ENCODE measurements at places on chromosomes 4 and X.

DNA sequence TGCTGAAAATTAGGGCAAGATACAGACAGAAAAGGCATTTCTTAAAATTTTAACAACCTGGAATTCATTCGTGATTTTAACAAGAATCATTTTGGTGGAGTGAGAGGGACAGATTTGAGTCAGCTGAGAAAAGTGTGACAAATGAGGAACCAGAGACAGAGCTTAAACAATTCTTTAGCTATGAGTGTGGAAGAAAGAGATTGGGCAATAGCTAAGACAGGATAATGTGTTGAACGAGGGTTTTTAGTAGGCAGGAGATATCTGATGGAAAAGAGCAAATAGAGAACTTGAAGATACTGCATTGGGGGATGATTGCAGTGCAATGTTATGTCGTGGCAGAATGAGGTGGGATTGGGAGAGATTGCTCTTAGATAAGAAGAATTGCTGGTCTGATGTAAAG is 164.2 kb upstream of the SPRY1 start:
- no peak for DNase-seq

- DNase-seq, result no peak
Measured at GRCh38 chr4:185282968-185283367, 73.6 kb downstream of the SNX25 start.

GRCh38 chr4:137307806-137308205 is 224.5 kb downstream of the PCDH18 start:
- no peak for DNase-seq

DNA sequence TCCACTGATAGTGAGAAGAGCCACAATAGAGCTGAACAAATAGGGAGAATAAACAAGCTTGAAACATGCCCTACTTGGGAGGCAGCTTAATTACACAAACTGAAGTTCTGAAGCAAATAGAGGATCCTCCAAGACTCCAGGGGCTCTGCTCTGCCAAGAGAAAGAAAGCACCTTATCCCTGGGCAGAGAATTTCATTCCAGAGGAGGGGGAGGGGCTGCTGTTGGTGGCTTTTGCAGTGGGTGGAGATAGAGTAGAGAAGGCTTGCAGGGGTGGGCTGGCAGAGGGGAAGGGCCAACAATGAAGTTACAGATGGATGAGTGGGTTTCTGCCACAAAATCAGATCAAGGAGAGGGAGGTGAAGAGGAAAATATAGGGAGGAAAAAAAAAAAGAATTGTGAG is 1.0 kb upstream of the LPAR4 start:
- DNase-seq, result no peak

DNA sequence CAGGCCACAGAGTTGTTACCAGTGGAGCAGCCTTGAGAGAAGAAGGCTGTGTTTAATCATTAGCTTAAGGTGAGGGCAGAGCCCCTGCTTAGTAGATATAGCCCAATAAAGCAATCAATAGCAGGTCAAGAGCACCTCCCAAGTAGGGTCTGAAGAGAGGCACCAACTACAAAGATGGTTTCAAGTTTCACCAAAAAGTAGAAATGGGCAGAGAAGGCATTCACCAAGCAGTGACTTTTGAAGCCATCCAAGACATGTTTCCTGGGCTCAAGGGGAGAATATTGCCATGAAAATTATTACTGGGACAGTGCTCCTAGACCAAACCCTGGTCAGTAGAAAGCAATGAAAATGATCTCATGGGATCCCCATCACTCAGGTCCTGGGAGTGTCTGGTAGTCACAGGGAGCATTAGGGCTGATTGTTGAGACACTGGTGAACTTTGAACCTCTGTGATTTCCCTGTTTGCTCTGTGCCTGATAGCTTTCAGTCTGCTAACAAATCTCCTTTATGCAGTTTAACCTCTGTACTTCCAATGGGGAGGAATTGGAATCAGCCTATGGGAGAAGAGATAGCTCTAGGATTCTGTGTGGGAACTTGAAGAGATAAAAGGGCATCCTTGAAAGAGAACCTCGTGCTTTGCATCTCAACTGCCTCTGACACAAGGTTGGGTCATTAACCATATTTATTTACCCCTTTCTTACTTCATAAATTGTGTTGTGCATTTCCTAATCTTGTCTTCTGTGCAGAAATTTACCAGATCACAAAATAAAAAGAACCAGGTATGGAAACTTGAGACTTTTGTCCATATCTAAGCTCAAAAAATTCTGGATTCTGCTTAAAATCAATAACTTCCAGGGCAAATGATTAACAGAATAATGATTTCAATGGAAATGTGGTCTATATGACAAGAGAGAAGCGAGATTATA is 9.3 kb upstream of the OTC start:
- no peak for DNase-seq

DNA sequence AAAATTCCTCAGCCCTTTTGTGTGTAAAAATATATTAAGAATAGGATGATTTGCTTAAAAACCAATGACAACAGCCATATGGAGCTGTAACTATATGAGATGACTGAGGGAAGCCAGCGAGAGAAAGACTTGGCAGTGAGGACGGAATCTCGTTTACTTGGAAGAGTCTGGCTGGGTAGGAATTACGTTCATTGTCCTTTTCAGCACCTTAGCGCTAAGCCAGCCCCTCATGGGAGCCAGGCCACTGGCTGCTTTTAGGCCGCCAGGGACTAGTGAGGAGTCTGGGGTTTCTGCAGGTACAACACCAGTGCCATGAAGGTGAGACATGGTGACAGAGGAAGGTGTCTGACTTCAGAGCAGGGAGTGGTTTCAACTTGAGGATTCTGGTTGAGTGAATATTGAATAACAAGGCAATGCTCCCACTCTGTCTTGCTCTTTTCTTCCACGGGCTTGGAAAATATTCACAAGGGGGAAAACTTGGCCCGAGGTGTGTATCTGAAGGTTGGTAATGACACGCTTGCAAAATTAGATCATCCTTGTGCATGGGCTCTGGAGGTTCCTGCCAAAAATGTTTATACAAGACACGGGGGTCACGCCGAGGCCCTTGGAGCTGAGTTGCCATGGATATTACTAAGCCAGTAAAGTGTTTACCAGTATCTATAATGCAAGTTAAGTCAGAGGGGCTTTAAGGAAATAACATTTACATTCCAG is 17.4 kb downstream of the KLF3 start:
- DNase-seq, result no peak

DNA sequence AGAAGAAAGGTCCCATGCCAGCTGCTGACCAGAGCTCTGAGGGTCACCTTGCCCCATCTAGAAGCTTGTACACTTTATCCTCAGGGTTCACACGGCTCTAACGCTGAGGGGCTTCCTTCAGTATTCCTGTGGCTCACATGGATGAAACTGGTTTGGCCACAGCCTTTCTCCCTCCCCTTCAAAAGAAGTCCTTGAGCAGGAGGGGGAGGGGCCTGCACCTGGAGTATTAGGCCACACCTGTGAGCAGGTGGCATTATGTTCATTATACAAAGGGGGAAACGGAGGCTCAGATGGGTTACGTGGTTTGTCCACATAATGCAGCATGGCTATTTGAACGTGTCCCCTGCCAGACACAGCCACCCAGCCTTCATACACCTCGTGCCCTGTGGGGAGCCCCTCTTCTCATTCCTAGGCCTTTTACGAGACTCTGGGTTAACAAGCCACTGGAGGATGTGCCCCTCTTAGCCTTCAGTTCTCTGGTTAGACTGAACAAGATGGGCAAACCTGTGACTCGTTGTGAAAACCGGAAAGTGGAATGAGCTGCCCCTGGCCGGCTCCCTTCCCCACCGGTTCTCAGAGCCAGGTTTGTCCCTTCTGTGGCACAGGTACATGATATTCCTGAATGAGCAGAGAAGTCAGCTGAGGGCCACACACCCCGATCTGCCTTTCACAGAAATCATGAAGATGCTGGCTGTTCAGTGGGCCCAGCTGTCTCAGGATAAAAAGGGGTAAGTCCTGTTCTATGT is 27.2 kb upstream of the JAKMIP1 start:
- DNase-seq, result no peak

GRCh38 chr4:138761638-138762220 is 253.9 kb upstream of the NOCT start:
- DNase-seq, result no peak

DNA sequence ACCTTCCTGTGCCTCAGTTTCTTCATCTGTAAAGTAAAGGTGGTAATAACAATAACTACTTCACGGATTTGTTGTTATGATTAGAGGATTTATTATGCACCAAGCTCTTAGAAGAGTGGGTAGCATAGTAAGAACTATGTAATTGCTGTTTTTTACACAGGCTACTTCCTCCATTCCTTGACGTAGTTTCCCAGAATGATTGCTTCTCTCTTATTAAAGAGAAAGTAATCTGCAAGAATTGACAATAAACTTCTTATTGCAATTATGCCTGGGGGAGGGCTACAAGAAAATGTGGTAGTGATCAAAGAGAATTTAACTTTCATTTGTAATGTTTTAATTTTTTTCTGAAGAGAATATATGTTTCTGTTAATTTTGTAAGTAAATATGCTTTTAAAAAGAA is 238.7 kb downstream of the GASK1B start:
- no peak for DNase-seq

DNA sequence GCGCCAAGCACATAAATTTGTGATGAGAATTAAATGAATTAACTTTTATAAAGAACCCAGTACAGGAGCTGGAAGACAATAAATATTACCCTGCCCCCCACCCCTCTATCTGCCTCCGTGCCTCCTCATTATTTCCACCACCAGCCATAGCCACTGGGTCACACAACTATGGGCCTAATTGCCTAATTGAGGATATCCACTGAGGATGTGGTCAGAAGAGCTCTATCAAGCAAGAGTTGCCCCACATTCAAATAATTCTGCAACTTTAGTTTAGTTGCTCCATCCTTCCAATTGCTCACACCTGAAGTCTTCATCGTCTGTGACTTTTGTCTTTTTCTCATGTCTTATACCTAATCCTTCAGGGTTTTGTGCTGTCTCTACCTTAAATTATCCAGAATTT is 9.5 kb upstream of the CXCL8 start:
- no peak for DNase-seq

DNA sequence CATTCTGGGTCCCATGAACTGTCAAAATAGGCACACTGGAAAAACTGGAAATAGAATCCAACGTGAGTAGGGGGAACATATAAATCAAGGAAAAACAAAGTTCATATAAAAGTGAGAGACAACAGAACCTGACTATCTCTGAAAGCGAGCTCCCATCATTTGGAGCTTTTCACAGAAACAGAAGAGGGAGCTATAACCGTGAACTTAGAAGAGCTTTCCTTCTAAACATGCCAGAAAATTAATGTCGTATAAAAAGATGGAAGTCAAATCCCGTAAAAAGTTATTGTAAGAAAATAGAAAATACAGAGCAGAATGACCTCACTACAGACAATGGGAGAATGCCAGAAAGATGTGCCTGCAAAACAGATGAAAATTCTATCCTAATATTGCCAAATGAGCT is 23.9 kb upstream of the HSD17B10 start:
- DNase-seq, result no peak

- DNase-seq, result no peak
Measured at GRCh38 chr4:142081025-142081424, 444.6 kb downstream of the IL15 start.

- DNase-seq, result no peak
Measured at GRCh38 chr4:7429069-7429416, 5.7 kb downstream of the PSAPL1 start.

DNA sequence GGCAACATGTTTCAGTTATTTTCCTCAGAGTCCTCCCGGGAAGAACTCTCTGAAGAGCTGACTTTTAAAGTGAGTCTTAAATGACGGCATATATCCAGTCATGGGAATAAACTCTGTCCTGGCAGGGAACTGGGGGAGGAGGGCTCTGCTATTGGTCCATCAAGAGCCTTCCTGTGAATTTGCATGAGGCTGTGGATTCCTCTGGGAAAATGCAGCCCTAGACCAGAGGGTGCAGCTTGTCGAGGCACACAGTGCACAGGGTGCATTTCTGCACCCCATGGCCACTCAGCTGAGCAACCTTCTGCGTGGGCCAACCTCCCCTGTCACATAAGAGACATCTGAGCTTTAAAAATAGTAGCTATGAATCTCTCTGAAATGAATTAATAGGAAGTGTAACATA is 360.0 kb downstream of the GALNTL6 start:
- peak; percentile 21 for DNase-seq

DNA sequence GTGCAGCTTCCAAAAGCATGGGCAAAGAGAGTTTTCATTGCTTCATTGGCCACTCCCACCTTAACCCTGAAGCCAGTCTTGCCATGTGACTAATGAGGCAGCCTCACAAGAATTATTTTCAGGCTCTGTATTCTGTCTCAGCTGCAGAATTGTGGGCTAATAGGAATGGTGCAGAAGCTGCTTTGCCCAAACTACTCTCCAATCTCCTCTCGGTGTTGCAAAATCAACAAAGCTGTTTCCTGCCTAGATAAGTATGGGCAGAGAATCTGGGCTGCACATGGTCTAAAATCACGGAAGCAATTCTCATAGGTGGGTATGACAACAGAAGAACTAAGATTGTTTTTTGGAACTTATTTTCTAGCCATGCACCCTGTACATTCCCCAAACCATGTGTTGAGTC is 31.4 kb downstream of the PPP1R2C start:
- no peak for DNase-seq

GRCh38 chrX:20139966-20140365 is 1.7 kb downstream of the EIF1AX start:
- DNase-seq, result no peak

GRCh38 chrX:100478714-100479306 is 68.7 kb upstream of the PCDH19 start:
- DNase-seq, result no peak

All from nucleus accumbens (tissue), 56 donors.